Cortex of kidney (tissue), 1 donor: ENCODE measurements at places on chromosomes 7 and 10.

DNA sequence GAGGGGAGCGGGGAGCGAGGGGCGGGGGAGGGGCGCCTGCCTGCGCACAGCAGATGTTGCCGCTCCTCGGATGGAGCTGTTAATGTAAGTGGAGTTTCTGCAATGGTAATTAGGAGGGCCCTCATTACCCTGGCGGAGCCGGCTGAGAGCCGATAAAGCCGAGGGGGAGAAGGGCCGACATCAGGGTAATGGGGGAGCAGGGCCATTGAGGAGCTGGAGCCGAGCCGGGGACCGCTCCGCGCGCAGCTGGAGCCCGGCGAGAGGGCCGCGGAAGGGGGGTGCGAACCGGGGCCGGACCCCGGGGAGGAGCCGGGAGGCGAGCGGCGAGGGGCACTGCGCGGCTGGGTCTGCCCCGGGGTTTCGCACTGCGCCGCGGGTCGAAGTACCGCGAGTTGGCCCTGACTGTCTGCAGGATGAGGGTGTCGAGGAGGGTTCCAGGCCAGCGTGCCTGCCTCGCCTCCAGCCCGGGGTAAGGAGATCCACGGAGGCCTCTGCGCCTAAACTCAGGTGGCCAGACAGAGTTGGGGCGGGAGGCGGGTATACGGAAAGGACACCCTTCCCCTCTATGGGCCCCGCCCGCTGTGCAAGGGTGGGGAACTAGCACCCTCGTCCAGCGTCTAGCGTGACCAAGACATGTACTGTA is 55.0 kb upstream of the LBX1 start:
- DNase-seq: no peak

- DNase-seq: no peak
Measured at GRCh38 chr7:156780724-156781455, 112.1 kb downstream of the LMBR1 start.

- no peak for DNase-seq
Measured at GRCh38 chr10:44993226-44993921, 7.3 kb upstream of the ZNF22 start.

DNA sequence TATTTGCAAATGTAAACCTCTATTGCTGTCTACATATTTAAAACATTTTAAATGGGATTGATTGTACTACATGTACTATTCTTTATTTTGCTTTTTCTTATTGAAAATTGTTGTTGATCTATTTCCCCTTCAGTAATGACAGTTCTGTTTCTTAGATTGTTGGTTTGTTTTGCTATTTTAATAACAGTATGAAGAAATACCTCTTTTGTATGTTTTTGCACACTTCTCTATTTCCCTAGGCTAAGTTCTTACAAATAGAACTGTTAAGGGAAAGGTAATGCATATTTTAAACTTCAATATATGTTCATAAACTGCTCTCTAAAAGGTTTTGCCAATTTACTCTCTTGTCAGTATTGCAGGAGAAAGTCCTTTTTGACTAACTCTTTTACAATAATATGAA is 195.0 kb upstream of the PRPS1L1 start:
- DNase-seq: no peak

- no peak for DNase-seq
Measured at GRCh38 chr7:107085180-107085579, 40.7 kb downstream of the PRKAR2B start.

DNA sequence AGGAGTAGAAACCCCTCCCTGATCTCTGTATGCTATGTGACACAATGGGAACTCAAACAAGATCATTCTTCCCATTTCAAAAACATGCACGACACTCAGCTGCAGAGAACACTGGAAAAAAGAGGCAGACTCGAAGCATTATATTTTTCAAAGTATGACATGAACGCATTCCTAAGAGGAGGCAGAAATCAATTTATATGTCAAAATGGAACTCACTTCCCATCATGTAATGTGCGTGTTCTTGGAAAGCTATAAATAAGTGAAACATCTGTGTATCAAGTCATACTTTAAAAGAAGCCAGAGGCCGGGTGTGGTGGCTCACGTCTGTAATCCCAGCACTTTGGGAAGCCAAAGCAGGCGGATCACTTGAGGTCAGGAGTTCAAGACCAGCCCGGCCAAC is 142.7 kb downstream of the ICA1 start:
- DNase-seq: no peak

- DNase-seq: no peak
Measured at GRCh38 chr7:78006063-78006755, 207.6 kb downstream of the PHTF2 start.

- DNase-seq: no peak
Measured at GRCh38 chr10:6978187-6978627, 398.1 kb upstream of the PRKCQ start.

- no peak for DNase-seq
Measured at GRCh38 chr10:90111671-90112070, 410.3 kb downstream of the KIF20B start.

GRCh38 chr7:240146-240676 is 47.8 kb downstream of the FAM20C start:
- no peak for DNase-seq

DNA sequence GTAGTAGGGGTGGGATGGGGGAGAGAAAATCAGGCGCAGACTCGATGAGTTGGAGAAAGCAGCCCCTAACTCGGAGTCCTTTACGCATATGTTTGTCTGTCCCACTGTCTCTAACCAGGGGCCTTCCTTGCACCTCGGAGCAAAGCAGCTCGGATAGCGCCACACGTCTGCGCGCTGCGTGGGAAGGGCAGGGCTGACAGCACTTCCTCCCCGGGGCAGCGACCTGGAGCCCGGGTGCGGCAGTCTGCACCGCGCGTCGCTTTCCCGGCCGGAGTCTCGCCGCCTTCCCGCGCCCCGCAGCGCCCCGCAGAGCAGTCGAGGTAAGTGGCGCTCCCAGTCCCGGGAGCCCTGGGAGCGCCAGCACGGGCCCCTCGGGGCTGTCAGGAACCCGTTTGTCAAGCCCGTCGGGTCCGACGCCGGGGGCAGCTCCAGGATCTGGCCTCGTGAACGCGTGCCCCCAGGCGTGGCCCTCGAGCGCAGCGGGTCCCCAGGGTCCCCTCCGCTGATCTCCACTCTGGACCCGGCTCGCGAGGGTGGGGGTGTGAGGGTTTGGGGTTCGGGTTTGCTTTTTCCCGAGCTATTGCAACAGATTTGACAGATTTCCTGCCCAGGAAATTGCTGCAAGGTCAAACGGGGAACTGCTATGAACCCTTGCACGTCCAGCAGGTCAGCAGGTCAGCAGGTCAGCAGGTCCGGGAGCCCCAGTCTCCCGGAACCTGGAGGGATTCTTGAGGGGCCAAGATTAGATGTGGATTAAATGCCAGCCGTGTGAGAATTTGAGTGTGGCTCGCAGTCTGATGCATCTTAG is 597 bp downstream of the APBB1IP start:
- DNase-seq: no peak

- DNase-seq: no peak
Measured at GRCh38 chr7:53350241-53350640, 314.8 kb downstream of the POM121L12 start.

DNA sequence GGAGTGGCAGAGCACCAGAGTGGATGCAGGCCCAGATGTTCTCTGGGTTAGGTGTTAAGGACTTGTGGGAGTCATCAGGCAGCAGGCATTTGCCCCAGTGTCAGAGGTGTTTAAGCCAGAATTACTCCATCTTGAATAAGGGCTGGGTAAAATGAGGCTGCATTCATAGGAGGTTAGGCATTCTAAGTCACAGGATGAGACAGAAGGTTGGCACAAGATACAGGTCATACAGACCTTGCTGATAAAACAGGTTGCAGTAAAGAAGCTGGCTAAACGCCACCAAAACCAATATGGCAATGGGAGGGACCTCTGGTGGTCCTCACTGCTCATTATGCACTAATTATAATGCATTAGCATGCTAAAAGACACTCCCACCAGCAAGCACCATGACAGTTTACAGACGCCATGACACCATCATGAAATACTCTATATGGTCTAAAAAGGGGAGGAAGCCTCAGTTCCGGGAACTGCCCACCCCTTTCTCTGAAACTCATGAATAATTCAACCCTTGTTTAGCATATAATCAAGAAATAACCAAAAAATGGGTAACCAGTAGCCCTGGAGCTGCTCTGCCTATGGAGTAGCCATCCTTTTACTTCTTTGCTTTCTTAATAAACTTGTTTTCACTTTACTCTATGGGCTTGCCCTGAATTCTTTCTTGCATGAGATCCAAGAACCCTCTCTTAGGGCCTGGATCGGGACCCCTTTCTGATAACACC is 882 bp upstream of the LRRC61 start:
- DNase-seq: no peak

GRCh38 chr7:130593033-130593432 is 75.5 kb downstream of the COPG2 start:
- no peak for DNase-seq

DNA sequence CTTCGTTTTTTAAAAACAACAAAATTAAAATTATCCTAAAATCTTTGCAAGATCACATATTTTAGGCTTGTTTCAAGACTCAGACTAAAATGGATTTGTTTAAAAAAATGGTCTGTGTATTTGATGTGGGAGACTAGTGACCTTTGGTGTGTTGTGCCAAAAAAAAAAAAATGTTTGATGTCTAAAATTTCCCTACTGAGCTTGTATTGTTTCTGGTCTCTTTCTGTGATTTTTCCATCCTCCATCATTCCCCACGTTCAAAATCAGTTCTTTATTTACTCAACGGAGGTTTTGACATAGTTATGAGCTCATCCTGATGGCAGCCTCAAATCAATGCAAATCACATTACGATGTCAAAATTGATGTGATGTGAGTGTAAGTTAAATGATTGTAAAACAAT is 326.2 kb downstream of the RNLS start:
- no peak for DNase-seq

GRCh38 chr10:34814913-34815184 is 247 bp downstream of the PARD3 start:
- no peak for DNase-seq

DNA sequence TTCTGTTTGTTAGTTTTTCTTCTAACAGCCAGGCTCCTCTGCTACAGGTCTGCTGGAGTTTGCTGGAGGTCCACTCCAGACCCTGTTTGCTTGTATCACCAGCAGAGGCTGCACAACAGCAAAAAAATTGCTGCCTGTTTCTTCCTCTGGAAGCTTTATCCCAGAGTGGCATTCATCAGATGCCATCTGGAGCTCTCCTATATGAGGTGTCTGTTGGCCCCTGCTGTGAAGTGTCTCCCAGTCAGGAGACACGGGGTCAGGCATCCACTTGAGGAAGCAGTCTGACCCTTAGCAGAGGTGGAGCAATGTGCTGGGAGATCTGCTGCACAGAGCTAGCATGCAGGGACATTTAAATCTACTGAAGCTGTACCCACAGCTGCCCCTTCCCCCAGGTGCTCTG is 26.7 kb upstream of the CROT start:
- DNase-seq: no peak

DNA sequence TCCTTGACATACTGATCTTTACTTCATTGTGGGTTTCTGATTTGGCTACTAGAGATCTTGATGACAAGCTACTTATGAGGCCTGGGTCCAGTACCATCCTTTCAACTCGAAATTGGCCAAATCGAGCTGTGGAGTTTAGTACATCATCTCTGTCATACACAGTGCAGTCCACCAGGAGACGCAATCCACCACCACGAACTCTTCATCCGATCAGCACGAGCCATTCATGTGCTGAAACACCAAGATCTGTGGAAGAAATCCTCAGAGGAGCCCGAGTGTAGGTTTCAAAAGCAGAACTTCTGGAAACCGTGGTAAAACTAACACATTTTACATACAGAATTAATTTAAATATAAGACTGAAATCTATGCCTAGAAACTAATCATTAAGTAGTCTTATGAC is 14.2 kb downstream of the DNAJC9 start:
- no peak for DNase-seq

- no peak for DNase-seq
Measured at GRCh38 chr7:50121286-50121685, 28.2 kb upstream of the ZPBP start.

DNA sequence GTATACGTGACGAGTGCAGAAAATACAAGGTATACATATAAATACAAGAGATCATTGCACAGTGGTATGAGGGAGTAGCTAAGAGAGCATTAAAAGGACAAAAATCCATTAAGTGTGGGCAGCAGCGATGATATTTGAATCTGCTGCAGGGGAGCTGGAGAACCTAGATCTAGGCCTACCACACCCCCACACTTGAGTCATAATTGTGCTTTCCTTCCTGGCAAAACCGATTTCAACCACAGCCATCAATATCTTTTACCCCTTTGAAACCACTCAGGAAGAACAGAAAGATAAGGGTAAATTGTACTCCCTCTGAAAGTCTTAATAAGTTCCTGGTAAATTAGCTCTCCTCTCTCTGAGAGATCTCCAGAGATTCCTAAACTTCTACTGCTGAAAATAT is 345.0 kb downstream of the SORCS1 start:
- no peak for DNase-seq

GRCh38 chr7:114081606-114082425 is 163.0 kb upstream of the PPP1R3A start:
- no peak for DNase-seq

- DNase-seq: no peak
Measured at GRCh38 chr10:72274730-72275350, 1.1 kb downstream of the DDIT4 start.

- no peak for DNase-seq
Measured at GRCh38 chr7:132059141-132059540, 502.7 kb upstream of the PODXL start.

DNA sequence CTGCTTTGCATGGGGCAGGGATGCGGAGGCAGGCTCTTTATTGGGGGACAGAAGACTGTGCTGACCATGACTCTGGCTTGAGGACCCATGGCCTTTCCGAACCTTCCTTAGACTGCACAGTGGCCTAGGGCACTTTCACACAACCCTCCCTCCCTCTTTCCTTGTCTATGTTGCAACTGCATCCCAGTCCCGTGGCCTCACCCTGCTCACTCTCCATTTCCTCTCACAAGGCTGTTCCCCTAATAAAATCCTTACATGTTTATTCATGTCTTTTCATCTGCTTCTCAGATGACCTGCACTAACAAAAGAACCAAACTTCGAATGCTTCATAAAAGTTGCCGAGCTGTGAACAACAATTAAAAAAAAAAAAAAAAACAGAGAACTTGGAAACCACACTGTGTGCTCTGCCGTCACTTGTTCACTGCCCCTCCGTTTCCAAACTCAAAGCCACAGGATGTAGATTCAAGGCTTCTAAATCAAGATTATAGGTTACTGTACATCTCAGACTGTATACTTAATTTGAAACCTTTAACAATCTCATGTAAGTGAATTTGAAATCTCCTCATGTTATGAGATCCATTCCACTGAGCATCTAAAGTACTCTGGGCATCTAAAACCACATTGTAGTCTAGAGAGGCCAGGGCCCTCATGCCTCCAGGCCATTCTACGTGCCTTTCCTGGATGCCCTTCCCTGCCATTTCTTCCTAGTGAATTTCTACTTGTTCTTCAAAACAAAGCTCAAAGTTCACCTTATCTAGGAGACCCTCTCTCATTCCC is 265.9 kb downstream of the SNX13 start:
- DNase-seq: no peak

DNA sequence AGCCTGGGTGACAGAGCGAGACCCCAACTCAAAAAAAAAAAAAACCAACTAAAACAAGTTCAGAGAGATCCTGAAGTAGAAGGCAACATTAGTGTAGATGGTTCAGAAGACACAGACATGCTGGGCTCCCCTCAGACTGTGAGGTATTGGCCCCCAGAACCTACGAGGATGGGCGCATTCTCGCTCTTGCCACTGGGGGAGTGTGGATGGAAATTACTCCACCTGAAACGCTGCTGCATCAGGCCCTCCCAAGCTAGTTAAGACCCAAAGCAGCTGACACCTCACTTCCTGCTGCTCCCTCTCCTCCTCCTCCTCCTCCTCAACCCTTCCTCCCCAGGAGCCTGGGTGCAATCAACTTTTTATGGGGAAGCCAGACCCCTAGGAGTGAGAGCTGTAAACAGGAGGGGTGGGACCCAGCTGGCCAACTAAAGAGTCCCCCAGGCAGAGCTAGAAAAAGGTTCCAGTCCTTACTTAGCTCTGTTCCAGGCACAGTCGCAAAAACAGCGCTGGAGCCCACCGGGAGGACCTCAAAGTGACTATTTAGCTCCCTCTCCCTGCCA is 7.4 kb downstream of the SH3PXD2A start:
- no peak for DNase-seq
